ENCODE measurements at places on chromosomes 12 and 14.

GRCh38 chr12:99983456-99984258, 1.1 kb downstream of the ANKS1B start:
- DNase-seq = no peak

DNA sequence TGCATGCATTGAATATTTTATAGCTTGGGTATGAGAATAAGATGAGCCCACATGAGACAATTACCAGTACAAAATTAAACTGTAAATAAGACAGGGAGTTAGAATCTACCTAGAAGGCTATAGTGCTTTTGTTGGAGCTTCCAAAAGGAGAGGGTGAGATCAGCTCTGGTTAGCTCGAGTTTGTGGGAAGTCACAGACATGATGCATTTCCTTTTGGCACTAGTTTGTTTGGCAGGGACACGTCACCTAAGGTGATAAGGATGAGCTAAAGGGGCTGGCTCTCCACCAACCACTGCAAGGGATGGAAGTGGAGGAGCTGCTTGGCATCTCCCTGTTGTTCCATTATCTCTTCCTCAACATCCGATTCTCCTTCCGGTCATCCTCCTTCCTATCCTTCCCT, 48.5 kb upstream of the CPM start:
- peak; percentile 68 for DNase-seq

DNA sequence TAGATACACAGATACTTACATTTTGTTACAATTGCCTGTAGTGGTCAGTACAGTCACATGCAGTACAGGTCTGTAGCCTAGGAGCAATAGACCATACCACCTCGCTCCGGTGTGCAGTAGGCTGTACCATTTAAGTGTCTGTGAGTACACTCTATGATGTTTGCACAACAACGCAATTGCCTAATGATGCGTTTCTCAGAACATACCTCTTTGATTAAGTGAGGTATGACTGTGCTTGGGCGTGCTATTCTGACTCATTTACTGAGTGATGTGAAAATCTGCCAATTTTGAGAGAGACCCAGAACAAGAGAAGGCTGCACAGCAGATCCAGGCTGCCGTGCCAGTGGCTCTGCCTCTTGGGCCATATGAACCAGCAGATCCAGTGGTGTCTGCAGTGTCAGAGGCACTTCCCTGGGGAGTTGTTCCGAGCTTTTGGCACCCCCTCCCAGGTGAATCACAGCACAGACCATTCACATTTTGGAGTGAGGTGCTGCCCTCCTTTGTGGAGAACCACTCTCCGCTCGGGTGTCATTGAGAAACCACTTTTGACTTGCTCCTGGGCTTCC, 20.4 kb downstream of the DLK1 start:
- DNase-seq = peak; percentile 90

- DNase-seq = no peak
These were observed 2.5 kb upstream of the CCND2 start for GRCh38 chr12:4270831-4271716.

DNA sequence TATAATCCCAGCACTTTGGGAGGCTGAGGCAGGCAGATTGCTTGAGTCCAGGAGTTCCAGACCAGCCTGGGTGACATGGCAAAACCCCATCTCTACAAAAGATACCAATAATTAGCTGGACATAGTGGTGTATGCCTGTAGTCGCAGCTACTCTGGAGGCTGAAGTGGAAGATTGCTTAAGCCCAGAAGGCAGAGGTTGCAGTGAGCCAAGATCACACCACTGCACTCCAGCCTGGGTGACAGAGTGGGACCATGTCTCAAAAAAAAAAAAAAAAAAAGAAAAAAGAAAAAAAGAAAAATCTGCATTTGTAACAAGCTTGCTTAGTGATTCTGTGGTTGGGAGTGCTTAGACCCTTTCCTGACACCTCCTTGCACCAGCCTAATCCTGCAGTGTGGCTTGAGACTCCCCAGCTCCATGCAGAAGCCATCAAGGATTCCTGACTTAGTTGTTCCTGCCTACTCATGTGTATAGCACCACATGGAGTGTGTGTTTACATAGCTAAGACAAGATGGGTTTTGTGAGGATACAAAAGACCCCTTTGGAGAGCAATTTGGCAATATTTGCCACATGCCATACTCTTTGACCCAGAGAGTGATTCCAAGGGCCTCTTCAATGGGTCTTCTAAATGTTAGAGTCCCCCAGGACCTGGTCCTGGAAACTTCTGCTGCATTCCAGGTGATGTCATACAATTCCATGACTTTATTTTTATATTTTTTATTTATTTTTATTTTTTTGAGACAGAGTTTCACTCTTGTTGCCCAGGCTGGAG, 5.1 kb upstream of the TMED10 start:
- no peak for DNase-seq

GRCh38 chr12:126684703-126685102, 1582.3 kb upstream of the TMEM132C start:
- DNase-seq = no peak

DNA sequence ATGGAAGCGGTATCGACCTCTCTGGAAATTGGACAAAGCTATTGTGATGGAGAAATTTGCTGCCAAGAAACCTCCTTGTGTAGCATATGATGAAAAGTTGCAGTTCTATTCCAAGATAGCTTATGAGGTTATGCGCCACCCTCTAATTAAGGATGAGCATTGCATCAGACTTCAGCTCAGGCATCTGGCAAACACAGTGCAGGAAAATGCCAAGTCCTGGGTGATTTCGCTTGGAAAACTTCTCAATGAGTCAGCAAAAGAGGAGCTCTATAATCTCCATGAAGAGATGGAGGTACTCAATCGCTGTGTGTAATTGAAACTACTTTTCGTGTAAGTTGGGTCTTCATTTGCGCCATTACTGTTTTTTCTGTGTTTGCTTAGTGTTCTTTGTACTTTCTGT, 51.2 kb downstream of the DNAH10 start:
- peak; percentile 3 for DNase-seq

GRCh38 chr14:105437723-105438500, 18.3 kb downstream of the MTA1 start:
- no peak for DNase-seq

DNA sequence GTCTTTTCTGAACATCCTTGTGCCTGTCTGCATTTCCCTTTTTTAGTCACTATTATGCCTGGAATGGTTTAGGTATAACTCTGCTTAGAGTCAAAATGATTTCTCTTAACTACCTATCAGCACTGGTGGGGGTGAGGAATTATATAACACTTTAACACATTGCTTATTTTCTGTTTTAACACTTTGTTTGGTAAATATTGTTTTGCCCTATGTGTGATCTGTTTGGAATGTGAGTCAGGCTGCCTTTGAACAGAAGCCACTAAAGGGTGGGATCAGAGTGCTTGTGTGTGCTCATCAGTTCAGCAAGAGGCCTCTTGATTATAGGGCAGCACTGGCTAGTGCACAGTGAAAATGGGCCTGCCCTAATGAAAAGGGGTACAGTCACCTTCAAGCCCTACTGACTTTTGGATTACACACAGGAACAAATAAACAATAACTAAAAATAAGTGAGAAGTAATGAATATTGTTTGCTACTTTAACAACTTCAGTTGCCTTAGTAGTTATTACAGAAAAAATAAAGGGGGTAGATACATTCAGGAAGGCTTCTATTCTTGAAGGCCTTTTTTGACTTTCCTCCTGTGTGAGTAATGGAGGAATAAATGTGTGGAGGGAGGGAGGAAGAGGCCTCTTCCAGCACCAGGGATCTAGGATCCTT, 23.2 kb downstream of the NGDN start:
- DNase-seq = peak; percentile 11

DNA sequence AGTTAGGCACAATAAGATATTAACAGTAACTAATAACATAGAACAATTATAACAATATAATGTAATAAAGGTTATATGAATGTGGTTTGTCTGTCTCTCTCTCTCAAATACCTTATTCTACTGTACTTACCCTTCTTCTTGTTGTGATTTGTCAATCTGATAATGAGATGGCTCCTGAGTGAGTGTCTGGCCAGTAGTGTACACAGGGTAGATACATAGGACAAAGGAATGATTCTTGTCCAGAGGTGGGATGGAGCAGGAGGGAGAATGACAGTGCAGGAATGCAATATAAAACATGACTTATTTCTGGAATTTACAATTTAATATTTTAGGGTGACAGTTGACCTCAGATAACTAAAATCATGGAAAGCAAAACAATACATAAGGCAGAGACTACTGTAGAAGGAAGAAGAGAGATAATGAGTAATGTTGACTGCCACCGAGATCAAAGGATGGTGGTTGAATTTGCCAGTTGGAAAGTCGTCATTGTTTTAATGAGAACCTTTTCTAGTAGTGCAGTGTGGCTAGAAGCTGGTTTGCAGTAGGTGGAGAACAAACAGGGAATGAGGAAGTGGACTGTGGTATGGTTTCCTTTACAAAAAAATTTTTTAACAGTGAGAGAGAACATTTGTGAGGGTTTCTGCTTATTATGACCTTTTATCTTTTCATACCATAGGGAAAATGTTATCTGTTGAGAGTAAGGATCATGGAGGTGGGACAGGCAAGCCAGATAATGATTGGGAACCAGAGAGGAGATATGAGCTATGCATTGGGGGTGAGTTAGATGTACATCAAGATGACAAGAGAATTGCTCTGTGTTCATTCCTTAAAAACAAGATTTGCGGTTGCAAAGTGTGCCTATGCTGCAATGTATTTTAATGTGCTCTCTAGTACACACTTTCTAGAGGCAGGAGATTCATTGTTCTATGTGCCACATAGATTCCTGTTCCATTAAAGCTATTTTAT, 458.3 kb downstream of the BTG1 start:
- DNase-seq = no peak

DNA sequence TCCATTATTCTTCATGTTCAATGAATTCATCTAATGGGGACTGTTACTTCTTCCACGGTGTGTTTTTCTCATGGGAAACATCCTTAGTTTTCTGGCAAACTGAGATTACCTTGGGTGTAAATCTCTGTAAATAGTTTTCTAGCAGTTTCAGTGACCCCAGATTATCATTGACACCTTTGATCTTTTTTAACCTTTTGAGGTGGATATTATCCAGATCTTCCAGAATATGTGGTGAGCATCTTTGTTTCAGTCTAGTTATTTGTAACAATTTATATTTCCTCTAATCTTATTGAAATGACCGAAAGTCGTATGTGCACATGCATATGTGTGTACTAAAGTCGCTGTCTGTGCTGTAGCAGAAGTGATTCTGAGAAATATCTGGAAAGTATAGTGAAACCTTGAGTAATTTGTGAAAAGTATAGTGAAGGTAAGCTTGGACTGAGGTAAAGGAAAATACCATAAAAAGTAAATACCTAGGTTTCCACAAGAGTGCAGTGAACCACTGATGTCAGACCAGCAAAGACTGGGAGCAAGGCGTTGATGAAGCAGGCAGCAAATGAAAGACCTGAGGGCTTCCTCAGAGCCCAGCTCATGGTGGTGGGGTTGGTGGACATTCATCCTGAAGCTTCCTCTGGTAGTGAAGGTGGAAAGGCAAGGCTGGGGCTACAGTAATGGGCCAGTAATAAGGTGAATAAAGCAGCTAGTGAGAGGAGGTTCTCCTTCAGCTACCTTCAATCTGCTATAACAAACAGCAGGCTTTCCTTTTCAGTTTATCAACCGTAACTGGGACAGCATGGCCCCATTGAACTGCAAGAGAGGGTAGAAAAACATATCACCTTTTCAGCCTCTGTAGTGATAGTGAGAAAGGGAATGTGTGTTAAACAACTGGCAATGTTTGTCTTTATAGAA, 480.2 kb upstream of the FBXO33 start:
- DNase-seq = no peak

- no peak for DNase-seq
These were observed 25.9 kb upstream of the PPFIBP1 start for GRCh38 chr12:27498149-27498548.

DNA sequence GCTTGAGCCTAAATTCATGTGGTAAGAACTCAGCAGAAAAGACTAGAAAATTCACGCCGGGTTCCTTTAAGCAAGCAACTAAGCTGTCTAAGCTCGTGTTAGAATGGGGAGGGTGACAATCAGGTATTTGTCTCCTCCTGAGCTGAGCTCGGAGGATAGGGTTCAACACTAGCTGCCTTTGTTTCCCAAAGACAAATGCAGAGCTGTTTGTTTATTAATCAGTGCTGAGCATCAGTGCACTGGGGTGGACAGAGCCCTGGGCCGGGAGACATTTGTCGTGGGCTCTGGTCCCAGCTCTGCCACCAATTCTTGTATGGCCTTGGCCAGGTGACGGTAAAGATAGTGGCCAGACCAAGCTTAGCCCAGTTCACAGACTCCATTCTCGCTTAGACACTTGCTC, 43.7 kb downstream of the DEGS2 start:
- DNase-seq = no peak

- DNase-seq = no peak
These were observed 93.7 kb downstream of the B4GALNT3 start for GRCh38 chr12:553216-554000.

- no peak for DNase-seq
These were observed 137.8 kb downstream of the SLC25A21 start for GRCh38 chr14:37034410-37035285.
